ENCODE measurements at places on chromosomes 1 and 21.

- no peak for DNase-seq
Observed at GRCh38 chr1:89705901-89706699, 73.2 kb downstream of the LRRC8C start.

- DNase-seq, result no peak
Observed at GRCh38 chr1:27632387-27633297, 2.3 kb downstream of the FGR start.

GRCh38 chr1:161001525-161001924 is 19.4 kb downstream of the F11R start:
- DNase-seq, result no peak

DNA sequence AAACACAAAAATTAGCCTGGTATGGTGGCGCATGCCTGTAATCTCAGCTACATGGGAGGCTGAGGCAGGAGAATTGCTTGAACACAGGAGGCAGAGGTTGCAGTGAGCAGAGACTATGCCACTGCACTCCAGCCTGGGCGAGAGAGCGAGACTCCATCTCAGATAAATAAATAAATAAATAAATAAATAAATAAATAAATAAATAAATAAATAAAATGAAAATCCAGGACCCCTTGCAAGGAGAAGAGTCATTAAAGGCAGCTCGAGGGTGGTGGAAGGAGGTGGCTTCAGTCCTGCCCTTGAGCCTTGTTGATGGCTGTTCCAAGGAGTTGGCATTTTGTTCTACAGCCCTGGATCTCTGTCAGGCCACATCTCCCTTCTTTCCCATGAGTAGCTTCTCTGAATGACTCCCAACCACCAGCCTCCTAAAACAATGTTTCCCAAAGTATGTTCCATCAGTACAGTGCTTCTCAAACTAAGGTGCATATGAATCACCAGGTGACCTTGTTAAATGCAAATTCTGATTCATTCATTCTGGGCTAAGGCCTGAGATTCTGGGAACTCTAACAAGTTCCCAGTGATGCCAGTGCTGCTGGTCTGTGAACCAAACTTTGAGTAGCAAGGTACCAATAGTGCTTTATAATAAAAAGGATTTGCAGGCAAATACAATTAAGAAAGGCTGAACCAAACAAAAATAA is 99.0 kb downstream of the KCNN3 start:
- DNase-seq, result no peak

- no peak for DNase-seq
Observed at GRCh38 chr1:108570128-108570527, 10.2 kb downstream of the EEIG2 start.

- no peak for DNase-seq
Observed at GRCh38 chr21:43193651-43194302, 25.0 kb downstream of the CRYAA start.

DNA sequence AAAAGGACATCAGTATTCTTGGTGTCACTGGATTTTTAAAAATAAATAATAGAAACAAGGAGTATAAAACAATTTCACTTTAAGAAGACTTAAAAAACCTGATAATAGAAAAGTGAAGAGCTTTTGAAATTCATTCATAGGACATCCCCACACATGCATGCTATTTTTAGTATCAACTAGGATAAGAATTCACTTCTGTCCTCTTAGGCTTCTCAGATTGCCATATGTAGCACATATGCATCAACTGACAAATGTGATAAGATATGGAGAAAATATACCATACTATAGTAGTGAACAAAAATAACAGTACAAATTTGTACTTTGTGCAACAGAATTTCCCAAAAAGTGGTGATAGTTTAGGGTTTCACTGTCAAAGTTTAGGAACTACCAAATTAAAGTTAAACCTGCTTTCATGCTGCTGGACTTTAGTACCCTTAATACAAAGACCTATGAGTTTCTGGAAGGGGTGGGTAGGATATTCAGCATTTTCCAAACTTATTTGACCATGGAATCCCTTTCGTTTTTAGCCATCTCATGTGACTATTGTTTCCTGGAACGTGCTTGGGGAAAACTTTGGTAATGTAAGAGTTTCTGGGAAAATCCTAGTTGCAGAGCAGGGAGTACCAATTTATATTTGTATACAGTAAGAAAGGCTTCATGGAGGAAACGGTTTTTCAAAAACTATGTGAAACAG is 19.8 kb downstream of the RPRD2 start:
- no peak for DNase-seq
